Cerebellar cortex (tissue), 1 donor: ENCODE measurements at places on chromosomes 11 and 22.

GRCh38 chr11:79487412-79487811 lies 46.6 kb upstream of the TENM4 start:
- DNase-seq: no peak

- no peak for DNase-seq
Observed at GRCh38 chr11:14956111-14956510, 16.0 kb downstream of the CALCA start.

- no peak for DNase-seq
Observed at GRCh38 chr11:86484795-86485166, 110.1 kb downstream of the CCDC81 start.

GRCh38 chr11:6095798-6096197 lies 11.7 kb upstream of the OR56B4 start:
- no peak for DNase-seq
